GM03348 (cell line): ENCODE measurements at places on chromosomes 16 and 17.

DNA sequence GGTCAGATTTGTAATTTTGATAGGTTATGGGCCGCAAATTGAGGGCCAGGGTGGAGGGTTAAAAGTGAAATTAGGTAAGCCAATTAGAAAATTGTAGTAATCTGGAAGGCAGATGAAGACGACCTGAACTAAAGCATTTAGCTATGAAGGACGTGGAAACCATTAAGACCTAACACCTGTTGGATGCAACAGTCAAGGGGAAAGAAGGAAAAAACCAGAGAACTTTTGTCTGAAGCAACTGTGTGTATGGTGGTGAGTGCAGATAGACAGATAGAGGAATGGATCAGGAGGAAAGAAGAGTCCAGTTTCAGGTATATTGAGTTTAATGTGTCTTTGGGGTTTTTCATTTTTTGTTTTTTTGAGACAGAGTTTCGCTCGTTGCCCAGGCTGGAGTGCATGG, 40.2 kb upstream of the MARCHF10 start:
- no peak for DNase-seq

GRCh38 chr17:61393550-61393903, 6.1 kb upstream of the TBX2 start:
- DNase-seq: no peak

DNA sequence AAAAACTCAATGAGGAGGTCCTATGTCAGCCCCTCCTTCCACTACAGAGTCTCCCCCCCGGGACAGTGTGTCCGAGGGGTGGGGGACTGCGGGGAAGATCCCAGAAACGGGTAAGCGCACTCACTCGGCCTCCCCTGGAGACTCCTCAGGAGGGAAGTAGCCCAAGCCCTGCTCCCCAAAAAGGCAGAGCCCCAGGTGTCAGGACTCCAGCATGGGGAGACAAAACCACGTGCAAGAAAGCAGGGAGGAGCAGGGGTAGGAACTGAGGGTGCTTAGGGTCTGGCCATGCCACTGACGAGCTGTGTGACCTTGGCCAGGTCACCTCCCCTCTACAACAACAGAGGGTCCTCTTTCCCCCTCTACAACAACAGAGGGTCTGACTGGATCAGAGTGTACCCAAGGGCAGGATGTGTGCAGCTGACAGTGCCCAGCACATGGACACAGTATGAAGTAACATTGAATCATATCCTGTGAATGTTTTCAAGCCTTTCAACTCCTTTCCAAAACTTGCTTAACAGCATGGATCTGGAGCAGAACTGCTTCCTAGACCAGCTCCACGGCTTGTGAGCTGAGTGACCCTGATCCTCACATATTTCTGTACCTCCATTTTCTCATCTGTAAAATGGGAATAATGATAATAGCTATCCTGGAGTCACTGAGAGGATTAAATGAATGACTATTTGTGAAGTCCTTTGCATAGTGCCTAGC, 2.1 kb upstream of the NAGS start:
- peak; percentile 69 for DNase-seq

GRCh38 chr17:42795061-42795460, 3.4 kb downstream of the COA3 start:
- no peak for DNase-seq

DNA sequence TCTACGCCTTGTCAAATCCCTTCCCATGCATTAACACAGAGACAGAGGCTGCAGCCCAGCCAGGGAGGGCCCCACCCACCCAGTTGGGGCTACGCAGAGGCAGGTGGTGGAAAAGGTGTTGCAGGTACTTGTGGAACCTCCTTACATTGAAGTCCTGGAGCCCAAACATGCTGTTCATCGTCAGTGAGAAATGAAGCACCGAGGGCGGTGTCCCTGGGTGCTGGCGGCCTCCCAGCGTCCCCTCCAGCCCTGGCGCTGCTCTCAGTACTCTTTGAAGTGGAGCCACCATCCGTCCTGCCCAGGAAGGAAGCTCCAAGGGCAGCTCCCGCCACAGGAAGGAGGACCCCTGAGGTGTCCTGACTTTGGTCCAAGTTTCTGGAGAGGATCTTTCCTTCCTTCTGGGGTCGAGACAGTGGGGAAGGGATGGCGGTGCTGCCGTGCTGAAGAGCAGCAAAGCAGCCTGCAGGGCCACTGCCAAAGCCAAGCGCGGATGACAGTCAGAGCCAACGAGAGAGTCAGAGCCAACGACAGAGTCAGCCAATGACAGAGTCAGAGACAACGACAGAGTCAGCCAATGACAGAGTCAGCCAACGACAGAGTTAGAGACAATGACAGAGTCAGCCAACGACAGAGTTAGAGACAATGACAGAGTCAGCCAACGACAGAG, 23.4 kb downstream of the LMF1 start:
- no peak for DNase-seq

GRCh38 chr16:9123871-9124270, 32.4 kb downstream of the HAPSTR1 start:
- peak; percentile 43 for DNase-seq

- DNase-seq: no peak
Measured at GRCh38 chr16:58009856-58010416, 8.7 kb downstream of the USB1 start.

GRCh38 chr16:3137267-3137666, 2.4 kb downstream of the ZNF213 start:
- no peak for DNase-seq

DNA sequence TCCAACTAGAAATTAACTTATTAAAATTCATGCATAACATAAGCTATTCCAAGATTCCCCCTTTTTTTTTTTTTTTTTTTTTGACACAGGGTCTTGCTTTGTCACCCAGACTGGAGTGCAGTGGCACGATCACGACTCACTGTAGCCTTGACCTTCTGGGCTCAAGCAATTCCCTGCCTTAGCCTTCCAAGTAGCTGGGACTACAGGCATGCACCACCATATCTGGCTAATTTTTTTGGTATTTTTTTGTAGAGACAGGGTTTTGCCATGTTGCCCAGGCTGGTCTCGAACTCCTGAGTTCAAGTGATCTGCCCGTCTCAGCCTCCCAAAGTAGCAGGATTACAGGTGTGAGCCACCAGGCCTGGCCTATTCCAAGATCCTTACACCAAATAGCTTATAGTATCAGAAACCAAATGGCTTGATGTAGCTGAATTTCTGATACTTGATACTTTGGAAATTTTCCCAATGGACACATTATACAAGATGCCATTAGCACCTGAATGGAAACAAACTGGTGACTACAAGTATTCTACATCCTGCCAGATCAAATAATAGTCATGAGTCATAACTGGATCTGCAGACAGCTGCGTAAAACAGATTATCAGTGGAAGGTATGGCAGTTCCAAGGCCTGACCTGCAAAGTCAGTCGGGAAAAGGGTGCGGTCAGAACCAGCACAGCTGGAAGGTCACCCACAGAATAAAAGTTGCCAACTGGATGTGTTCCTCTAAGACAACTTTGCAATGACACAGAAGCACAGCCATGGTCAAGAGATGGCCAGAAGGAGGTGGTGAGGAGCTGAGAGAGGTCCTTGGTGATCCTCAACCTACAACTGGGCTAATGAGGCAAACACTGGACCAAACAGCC, 14.5 kb downstream of the TUBG1 start:
- DNase-seq: no peak

DNA sequence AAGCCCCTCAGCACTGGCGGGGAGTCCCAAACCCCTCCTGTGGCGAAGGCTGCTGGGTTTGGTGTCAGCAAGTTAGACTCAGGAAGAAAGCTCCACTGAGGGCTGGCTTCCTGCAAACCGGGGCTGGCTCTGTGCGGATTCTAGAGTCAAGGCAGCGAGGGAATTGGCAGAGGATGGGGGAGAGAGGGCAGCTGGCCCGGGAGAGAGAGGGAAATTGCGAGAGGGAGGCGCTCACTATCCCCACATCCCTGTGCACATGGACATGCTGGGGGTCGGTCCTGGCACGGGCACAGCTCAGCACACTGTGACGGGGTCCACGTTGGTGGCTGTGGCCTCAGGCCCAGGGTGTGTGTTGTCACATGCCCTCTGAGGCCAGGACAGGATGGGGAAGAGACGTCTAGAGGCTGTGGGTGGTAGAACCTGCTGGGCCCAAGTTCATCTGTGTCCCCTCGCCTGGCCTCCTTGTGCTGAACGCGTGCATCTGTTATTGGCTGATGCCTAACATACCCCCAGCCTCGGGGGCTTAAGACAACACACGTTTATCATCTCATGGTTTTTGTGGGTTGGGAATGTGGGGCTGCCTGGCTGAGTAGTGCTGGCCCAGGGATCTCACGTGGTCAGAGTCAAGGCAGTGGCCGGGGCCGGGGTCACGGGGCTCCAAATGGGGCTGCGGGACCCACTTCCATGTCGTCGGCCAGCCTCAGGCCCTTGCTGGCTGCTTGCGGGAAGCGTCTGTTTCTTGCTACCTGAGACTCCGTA, 16.7 kb upstream of the JPH3 start:
- DNase-seq: no peak

- DNase-seq: no peak
Measured at GRCh38 chr17:74853669-74854068, 6.0 kb downstream of the GRIN2C start.

GRCh38 chr17:78789663-78790181, 7.6 kb upstream of the CYTH1 start:
- peak; percentile 69 for DNase-seq

DNA sequence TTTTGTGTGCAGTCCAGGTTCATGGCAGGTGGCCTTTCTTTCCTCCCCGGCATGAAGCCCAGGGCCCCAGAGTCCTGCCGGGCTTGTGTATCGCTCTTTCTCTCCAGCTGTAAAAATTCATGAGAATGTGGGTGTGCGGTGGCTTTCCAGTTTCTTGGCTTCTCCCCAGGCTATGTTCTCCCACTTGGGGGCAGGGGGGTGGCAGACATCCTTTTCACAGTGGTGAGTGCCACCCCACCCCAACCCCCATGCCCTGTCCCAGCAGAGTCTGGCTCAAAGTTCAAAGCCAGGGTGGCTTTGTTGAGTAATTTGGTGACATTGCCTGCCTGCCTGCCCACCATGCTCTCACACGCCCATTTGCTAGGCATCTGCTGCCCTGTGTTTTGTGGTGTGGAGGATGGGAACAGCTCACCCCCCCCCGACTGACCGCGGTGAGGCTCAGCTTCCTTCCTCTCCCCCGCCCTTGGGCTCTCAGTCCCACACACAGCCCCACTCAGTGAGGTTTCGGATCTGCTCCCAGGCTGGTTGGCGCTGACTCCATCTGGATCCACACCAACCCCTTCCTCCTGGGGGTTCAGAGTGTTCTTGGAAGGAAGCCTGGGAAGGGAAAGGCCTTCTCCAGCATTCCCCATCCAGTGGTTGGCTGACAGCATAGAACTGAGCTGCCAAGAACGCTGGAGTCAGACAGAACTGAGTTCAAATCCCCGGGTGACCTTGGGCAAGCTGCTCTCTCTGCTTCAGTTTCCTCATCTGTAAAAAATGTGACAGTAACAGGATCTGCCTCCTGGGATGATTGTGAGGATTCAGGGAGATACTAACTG, 36.0 kb downstream of the CHD9 start:
- peak; percentile 94 for DNase-seq

DNA sequence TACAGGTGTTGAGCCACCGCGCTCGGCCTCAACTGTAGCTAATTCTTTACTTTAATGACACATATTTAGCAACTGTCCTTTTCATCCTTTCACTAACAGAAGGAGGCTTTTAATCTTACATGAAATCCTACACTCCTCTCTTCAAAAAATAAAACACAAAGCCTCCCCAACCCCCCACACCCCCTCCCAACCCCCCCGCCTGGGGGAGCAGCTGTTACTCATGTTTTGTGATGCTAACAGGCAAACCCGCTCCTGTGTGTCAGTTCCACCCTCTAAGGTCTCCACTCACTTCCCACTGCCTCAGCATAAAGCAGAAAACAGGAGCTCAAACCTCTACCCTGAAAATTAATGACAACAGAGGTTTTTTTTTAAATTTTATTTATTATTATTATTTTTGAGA, 55.4 kb upstream of the SLC25A19 start:
- DNase-seq: no peak

DNA sequence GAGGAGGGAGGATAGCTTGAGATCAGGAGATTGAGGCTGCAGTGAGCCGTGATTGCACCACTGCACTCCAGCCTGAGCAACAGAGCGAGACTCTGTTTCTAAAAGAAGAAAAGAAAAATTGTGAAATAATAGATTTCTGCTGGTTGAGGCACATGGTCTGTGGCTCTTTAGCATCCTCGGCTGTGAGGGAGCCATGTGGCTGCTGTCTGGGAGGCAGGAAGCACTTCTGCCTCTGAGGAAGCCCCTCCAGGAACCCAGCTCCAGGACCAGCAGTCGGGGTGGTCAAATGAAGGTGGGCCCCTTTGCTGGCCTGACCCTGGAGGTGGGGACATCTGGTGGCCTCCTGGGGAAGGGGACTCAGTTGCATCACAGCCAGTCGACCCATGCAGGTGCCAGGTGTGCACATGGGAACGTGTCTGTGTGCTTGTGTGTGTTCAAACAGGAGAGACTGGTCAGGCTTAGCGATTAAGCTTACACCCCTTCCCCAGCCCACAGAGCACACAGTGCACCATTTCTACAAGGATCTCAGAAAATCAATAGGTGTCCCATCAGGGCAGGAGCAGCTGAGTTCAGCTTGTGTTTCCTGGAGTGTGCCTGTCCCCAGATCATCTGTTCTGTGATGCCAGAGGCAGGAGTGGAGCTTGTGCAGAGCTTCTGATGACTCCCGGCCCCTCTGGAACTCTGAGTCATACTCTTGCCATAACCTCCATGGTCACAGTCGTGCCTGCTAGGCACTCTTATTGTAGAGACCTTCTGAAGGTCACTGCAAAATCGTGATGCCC, 24.3 kb upstream of the MGAT5B start:
- no peak for DNase-seq

- DNase-seq: no peak
Measured at GRCh38 chr16:30755955-30756780, 5.7 kb downstream of the CFAP119 start.
